ENCODE measurements at places on chromosomes 1 and 21.
A peak's percentile ranks its signal among the peaks of the same experiment; 100 is the strongest.

DNA sequence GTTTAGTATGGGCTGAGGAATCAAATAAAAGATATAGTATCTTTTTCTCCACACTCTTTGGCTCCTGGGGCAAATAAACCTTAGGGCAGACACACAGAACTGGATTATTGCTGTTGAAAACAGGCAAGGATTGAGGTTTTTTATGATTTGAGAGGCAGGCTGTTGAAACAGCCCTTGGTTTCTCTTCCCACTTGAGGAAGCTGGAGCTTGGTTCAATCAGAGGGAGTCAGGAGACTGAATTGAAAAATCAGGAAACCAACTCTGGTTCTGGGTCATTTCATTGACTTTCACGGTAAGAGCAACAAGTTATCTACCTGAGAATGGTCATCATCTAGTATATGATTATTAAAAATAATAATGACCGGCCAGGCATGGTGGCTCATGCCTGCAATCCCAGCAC is 108.4 kb downstream of the CNIH3 start:
- no peak for DNase-seq

DNA sequence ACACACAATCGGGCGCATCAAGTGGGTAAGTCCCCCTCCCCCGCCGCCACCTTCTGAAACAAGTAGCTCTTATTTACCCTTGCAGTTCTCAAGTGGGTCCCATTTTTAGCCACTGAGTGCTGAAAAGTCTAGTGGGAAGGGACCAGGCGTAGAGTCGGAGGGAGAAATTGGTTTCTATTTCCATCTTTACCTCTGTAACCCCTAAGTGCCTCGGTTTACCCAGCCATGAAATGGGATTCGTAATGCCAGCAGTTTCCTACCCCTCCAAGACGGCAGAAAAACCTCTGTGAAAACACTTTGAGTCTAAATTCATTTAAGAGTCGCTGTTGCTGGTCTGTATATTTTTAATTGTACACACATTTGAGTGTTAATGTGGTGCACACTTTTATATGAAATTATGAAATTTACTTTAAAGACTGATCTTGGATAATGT is 928 bp downstream of the TLCD4 start:
- DNase-seq: no peak

GRCh38 chr1:119340861-119341261 is 27.7 kb upstream of the HAO2 start:
- DNase-seq: no peak

DNA sequence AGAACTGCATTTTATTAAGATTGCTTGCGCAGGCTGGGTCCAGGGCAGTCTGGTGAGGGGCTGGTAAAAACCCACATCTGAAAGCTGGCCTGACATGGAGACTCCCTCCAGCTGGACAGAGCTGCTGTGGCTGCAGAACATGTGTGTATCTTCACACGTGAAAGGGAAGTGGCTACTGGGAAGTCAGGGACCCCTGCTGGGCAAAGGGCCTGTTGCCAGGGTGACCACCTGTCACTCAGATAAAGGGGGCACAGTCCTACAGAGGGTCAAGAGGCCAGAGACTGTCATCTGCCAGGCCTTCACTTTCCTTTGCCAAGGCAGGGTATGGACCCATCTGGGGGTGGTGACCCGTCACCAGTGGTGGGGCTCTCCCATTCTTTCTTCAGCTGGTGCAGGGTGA is 17.5 kb downstream of the NKAIN1 start:
- DNase-seq: no peak

GRCh38 chr1:221035662-221036153 is 156.5 kb downstream of the HLX start:
- DNase-seq: peak; percentile 79

GRCh38 chr1:243474906-243475305 is 219.1 kb downstream of the SDCCAG8 start:
- no peak for DNase-seq

DNA sequence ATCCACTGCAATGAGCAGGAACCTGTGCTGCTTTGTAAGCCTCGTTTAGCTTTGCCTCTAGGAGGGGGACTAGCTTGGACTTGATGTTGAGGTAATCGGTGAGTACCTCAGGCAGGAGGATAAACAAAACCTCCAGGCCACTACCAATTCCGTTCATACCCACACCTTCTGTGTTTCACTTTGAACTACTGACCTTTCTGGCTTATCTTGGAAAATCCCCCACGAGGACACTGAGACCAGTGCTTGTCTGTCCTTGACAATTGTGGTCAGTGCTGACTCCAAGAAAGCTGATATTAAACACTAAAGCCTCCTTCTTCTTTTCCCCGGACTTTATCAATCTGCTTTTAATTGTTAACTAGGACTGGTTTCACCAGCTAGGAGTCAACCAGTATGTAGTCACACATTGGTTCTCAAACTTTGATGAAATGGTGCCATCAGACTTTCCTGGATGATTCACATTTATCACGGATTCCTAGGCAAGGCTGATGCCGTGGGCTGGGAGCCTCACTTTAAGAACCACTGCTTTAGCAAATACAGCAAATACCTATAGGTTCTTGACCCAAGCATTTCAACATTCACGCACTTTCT is 52.7 kb downstream of the TGFB2 start:
- DNase-seq: no peak

Data from glomerular endothelial cell (primary cell).